ENCODE measurements at places on chromosomes 16 and 17.

GRCh38 chr17:50872710-50873424 is 6.7 kb upstream of the TOB1 start:
- DNase-seq, result no peak

DNA sequence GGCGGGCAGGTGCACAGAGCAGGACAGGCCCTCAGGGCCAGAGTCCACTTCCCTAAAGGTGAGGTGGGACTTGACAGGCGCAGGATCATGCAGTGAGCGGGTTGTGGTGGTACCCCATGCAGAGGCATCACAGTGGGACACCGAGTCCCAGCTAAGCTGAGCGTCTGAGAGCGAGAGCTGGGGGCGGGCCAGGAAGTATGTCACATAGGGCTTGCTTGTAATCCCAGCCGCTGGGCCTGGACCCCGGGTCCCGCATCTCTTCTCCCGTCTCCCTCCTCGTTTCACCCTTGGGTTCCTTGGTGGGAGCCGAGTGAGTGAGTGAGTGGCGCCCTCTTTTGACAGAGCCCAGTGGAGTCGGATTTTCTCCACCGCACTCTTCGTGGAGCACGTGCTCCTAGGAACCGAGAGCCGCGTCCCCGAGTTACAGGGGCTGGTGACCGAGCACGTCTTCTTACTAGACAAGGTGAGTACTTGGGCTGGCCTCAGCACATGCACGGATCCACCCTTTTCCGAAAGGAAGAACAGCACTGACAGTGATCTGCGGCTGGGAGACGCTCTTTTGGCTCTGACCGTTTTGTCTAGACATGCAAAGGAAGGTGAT is 50.8 kb upstream of the ENDOV start:
- DNase-seq, result no peak

DNA sequence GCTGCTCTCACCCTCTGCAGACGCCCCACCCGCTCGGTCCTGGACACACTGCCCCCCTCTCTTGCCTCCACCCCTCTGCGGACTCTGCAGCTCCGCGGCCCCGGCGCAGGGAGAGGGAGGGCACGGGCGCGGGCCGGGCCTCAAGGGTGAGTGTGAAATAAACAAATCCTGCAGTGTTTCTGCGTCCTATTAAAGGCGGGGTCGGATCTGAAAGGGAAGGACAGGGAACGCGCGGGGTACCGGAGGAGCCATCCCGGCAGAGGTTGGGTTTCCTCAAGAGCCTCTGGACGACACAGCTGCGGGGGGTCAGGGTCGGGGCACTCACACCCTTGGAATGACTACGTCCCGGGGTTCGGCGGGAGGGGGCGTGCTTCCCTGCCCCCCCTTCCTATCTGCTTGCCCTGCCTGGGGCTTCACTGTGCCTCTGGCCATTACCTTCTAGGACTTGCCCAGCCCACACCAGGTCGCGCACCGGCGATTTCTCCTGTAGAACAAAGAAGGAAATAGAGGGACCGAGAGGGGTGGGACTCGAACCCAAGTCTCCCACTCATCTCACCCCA is 466 bp upstream of the HSF4 start:
- no peak for DNase-seq

DNA sequence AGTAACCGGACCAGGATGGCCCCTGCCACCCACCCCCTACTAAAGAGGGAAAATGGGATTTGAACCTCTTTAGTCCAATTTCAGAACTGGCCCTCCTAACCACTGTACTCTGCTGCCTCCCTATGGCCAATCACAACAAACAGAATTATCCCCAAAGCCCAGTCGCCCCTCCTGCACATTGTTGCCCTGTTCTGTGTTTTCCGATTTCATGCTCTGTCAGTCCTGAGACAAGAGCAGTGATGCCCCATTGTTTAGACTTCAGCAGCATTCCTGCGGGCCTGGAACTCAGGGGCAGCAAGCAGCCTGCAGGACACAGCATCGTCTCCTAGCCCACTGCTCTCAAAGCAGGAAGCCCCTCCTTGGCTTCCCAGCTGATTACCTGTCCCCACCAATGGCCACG is 20.5 kb upstream of the KLHL11 start:
- no peak for DNase-seq

- DNase-seq, result no peak
Observed at GRCh38 chr17:28577466-28577824, 750 bp upstream of the ALDOC start.

- no peak for DNase-seq
Observed at GRCh38 chr17:40402668-40403067, 15.0 kb downstream of the TOP2A start.

DNA sequence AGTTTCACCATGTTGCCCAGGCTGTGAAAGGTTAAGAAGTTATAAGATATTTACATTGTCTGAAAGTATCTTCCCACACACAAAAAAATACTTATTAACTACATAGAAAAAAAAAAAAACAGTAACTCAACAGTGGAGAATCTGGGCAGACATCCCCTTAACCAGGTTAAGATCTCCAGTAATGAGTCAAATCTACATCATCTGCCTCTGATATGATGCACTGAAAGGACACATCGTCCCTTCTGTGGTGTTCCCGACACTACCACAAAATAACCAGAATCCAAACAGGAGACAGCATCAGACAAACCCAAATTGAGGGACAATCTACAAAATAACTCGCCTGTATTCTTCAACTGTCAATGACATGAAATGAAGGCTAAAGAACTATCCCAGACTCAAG is 40.0 kb downstream of the CMTM4 start:
- DNase-seq, result no peak

DNA sequence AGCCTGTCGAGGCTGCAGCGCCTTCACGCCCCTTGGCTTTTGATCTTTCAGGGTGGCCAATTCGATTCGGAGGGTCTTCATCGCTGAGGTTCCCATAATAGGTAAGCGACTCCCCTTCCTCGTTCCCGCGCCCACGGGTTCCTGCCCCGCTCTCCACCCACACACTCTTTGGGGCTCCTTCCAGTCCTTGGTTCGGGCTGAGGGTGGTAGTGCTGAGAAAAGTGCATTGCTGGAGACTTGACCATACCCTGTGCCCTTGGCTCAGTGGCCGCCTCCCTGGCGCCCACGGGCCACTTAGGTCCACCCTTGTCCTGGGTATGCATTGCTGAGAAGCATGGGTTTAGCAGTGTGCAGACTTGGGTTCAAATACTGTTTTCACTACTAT is 491 bp downstream of the POLR2C start:
- no peak for DNase-seq

Measured in fibroblast of skin of left quadriceps (primary cell).